ENCODE measurements at places on chromosomes 5 and 9.

GRCh38 chr5:156934450-156935211 lies 28.4 kb downstream of the TIMD4 start:
- H3K4me3 ChIP-seq = no peak overlapping the region
- no peak overlapping the region for H3K27ac ChIP-seq
- DNase-seq = no peak
- H3K36me3 ChIP-seq = no peaks in the 10 kb centered on the region

GRCh38 chr5:56506211-56506965 lies 273.3 kb upstream of the ANKRD55 start:
- H3K4me1 ChIP-seq = no peaks in the 10 kb centered on the region
- H3K27ac ChIP-seq = no peak overlapping the region
- H3K27me3 ChIP-seq = no peaks in the 10 kb centered on the region
- no peak for DNase-seq

DNA sequence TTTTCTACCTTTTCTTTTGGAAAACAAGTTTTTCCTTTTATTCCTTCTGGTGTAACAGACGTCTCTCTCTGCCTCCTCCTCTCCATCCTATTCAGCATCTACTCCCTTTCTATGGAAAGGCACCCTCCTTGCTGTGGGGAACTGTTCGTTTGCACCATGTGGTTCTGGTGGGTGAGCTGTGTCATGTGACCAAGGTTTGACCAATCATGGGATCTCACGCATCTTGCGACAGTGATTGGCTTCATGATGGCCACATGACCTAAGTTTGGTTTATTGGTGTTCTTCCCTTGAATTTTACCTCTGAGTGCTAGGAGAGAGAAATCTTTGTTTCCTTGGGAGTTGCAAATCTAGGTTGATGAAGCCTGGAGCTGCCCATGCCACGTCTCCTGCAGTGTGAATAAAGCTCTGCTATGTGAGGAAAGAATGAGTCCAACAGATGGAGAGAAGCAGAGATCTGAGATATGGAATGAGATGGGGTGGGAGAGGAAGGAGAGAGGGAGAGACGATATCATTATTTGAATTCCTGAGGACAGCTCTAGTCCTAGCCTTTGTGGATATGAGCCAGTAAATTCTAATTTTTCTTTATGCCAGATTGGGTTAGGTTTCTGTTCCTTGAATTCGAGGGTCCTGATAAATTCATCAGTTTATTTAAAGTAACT lies 178.8 kb upstream of the IL12B start:
- no peak overlapping the region for H3K27ac ChIP-seq
- no peaks in the 10 kb centered on the region for H3K27me3 ChIP-seq
- H3K4me1 ChIP-seq = no peaks in the 10 kb centered on the region

- H3K27ac ChIP-seq = no peak overlapping the region
- DNase-seq = no peak
- no peaks in the 10 kb centered on the region for H3K4me1 ChIP-seq
- H3K36me3 ChIP-seq = no peaks in the 10 kb centered on the region
- no peak overlapping the region for H3K4me3 ChIP-seq
Observed at GRCh38 chr5:136064510-136064909, 35.7 kb downstream of the TGFBI start.

GRCh38 chr5:172123269-172123692 lies 64.7 kb downstream of the STK10 start:
- no peak overlapping the region for H3K27ac ChIP-seq
- DNase-seq = no peak
- no peaks in the 10 kb centered on the region for H3K36me3 ChIP-seq

GRCh38 chr5:112165897-112166737 lies 253.0 kb downstream of the EPB41L4A start:
- H3K4me1 ChIP-seq = peaks cover 10% of the 10 kb centered on the region
- no peak overlapping the region for H3K27ac ChIP-seq
- DNase-seq = no peak
- H3K36me3 ChIP-seq = no peaks in the 10 kb centered on the region
- no peaks in the 10 kb centered on the region for H3K27me3 ChIP-seq
- H3K4me3 ChIP-seq = no peak overlapping the region

All from breast epithelium (tissue), 4 donors.